ENCODE measurements at places on chromosomes 3 and 15.

- no peak for DNase-seq
These were observed 91.3 kb downstream of the PCSK6 start for GRCh38 chr15:101398247-101398646.

GRCh38 chr3:180855364-180855763 is 57.1 kb upstream of the FXR1 start:
- no peak for DNase-seq

DNA sequence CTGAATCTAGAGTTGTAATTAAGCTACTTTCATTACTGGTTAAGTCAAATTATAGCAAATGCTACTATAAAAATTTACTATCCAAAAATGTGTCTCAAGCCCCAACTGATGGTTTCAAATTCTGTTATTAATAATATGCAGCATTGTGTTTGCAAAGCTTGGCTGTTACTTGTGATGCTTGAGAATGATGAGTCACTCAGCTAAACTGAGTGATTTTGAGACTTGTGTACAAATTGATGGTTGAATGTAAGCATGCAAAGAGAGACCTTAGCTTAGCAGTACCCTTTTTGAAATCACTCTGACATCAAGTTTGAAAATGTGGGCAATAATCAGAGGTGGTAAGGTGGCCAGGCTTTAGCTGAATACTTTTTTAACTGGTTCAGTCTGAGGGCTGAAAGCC is 27.6 kb downstream of the OPA1 start:
- no peak for DNase-seq

GRCh38 chr3:191634902-191635301 is 173.9 kb downstream of the PYDC2 start:
- no peak for DNase-seq

GRCh38 chr3:197025736-197026480 is 3.7 kb downstream of the MELTF start:
- DNase-seq, result no peak

DNA sequence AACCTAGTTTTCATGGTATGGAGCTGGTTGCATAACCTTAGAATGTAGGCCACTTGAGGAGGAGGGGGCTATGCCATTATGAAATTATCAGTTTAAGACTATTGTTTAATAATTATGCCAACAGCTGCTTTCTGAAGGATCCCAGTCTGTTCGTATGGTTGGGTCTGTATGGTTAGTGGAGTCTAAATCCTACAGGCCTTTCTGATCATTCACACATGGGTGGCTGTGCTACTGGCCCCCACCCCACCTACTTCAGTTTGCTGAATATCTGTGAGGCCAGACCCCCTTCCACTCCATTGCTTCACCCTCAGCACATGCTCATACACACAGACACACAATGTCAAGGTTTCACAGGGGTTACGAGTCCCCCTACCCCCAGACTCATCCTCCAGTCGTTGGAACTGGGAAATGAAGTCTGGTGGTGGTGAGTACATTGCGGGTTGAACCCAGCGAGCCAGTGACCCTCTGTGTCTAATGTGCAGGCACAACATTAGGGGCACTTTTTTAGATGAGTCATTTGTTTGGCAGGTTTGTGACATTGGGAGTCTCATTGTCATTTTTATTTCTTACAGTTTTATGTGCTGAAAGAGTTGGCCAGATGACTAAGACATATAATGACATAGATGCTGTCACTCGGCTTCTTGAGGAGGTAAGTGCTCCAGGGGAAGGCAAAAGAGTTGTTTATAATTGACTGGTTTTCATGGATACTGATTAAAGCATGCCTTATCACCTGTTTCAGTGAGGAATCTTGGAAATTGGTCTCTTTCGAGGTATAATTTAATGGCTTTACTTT is 85.3 kb downstream of the TRAK1 start:
- no peak for DNase-seq

DNA sequence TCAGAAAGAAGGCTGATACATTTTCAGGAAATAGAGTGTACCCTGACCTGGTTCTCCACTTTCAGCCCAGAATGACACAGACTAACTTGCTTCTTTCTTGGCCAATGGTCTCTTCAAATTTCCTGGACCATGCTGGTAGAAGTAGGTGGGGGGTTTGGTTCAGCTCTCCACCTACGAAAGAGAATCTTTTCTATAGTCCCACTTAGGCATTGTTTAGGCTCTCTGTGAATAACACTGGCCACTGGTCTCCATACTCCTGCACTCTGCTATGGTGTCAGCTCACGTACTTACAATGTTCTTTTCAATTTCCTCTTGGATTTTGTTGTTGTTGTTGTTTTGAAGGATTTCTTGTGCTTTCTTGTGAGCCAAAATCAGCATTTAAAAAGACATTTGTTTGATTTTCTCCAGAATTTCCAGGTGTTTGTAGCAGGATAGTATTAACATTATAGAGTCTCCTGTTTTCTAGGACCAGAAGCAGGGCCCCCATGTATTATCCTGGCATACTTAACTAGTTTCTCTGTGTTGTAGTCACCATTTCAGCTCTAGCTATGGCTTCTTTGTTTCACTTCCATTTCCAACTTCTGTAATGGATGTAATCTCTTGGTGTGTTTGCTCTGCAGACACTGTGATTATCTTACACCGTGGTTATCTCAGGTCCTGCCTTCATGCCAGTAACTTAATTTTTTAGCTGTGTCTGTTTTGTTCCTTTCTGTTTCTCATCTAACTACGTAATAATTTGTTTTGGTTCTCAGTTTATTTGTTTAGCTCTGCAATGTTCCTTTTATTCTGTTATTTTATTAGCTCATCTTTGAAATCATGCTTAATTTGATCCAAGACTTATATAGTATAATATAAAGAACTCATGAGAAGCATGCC is 61.4 kb downstream of the CHRNA7 start:
- no peak for DNase-seq

DNA sequence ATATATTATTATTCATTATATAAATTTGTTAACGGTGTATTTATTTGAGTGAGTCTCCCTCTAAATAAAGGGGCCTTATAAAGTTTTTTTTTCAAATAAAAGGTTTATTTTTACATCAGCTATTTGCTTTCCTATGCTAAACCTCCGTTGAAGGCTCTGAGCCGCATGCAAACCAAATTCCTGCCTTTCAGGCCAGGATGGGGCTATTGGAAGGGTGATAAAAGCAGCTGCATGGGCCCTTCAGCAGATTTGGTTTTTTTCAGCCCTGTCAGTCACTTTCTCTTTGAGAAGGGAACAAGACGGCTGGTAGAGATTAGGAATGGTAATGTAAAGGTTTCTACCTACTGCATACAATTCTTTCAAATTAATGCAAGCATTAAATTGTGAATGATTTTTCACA is 244.2 kb downstream of the WNT5A start:
- no peak for DNase-seq

- DNase-seq, result no peak
These were observed 91.4 kb upstream of the MYZAP start for GRCh38 chr15:57500256-57500655.

DNA sequence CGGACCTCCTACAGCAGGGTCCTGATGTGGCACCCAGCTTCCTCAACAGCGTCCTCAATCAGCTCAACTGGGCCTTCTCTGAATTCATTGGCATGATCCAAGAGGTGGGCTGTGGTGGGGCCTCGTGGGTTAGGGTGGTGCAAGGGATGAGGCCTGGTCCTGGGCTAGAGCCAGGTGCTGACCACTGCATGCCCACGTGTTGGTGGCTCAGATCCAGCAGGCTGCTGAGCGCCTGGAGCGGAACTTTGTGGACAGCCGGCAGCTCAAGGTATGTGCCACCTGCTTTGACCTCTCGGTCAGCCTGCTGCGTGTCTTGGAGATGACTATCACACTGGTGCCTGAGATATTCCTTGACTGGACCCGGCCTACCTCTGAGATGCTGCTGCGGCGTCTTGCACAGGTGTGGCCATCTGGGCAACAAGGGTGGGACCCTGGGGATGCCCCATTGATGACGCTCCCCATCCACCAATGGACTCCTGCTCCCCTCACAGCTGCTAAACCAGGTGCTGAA is 3.8 kb downstream of the AMIGO3 start:
- no peak for DNase-seq

- no peak for DNase-seq
These were observed 2.4 kb upstream of the POPDC2 start for GRCh38 chr3:119662604-119663373.

DNA sequence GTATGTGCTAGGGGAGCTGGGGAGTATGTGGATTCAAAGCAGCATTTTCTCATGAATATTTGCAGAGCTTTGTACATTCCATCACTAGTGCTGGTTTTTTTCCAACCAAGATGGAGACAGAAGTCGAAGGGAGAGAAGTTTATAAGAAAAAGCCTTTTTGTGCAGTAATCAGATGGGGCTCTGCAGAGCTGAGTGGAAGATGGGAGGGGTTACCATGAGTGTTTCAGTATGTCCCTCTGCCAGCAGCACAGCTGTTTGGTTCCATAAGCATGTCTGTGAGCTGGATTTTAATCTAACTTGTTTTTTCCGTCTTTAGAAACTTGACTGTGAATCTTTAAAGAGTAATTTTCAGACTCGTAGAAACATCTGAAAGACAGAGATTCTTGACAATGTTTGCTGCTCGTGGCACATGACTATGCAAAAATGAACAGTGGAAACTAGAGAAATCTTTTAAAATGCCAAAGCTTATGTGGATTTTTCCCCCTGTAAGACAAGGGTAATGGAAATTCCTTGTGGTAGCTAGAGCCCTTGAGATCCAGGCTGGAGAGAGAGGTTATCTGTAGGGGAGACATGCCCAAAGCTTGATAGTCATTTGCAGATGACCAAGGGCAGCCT is 20.3 kb downstream of the STARD9 start:
- DNase-seq, result no peak

DNA sequence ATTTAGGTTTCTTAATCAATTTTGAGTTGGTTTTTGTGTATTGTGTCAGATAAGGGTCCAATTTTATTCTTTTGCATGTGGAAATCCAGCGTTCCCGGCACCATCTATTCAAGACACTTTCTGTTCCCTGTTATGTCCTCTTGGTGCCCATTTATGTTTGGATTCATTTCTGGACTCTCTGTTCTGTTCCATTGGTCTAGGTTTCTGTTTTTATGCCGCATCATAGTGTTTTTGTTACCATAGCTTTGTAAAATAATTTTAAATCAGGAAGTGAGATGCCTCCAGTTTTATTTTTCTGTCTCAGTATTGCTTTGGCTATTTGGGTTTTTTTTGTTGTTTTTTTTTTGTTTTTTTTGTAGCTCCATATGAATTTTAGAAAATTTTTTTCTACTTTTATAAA is 97.1 kb downstream of the LRRC28 start:
- no peak for DNase-seq

- DNase-seq, result no peak
These were observed 177.3 kb upstream of the RGMA start for GRCh38 chr15:93266291-93266690.

DNA sequence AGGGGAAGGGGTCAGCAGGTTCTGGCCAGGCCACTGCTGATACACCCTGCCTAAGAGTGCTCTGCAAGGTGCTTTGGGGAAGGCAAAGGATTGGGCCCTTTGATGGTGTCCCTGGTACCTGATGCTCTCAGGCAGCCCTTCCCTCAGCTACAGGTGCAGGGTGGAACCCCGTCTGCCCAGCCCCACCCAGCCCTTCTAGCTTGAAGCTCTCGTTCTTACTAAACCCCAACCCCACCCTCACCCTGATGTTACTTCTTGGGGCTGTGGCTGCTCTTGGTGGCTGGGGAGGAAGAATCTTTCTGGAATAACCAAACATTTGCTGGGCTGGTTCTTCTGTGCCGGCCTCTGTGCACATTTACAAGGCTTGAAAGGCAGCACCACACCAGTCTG is 6.4 kb downstream of the GNAI2 start:
- no peak for DNase-seq

DNA sequence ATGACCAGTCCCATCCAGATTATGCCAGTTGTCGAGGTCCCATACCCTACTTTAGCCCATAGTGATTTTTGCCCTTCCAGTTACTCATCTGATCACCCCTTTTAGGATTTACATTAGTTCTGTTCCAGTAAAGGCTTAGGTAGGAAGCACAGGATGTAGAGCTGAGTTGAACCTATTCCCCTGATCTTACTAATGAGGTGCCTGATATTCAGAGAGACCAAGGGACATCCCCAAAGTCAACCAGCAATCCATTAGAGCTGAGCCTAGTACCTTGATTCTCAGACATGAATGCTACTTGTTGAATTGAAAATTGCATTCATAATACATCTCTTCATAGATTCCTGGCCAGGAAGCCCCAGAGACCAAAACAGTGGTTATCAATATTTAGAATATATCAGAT is 24.7 kb downstream of the CTDSPL start:
- DNase-seq, result no peak

GRCh38 chr15:99454107-99454809 is 111.5 kb upstream of the MEF2A start:
- DNase-seq, result no peak

- no peak for DNase-seq
These were observed 68.1 kb downstream of the EOMES start for GRCh38 chr3:27653803-27654558.

DNA sequence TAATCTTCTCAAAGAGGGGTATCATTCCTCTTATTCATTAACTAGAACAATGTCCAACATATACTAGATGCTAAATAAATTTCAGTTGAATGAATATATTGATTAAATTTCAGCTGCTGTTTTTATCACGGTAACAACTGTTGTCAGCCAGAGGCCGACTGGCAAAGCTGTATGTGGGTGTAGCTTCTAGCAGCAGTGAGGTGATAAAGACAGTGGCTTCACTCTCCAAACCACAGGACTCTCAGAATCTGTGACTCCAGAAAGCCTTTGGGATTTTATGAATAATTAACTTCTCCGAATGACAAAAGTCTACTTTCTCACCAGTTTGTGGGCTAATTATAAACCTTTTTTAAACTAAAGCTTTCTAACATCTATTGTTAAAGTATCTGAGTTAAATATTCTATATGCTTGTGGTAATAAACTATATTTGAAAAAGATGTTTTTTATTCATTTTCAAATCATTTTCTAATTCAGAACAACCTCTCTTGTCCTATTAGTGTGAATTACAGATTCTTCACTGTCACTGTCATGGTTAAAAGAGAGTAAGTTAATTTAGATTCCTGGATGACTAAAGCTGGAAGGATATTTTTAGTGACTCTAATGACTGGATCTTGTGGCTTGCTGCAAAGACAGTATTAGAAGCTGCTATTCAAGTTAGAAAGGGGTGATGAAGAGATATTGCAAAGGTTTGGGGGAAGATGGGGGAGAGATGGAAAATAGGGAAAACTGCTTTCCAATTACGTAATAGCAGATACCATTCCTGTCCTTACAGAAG is 796.4 kb upstream of the ARPP21 start:
- no peak for DNase-seq

Data from AG04449 (cell line).